ENCODE measurements at places on chromosomes 7 and 10.

GRCh38 chr10:120260456-120260855, 196.6 kb upstream of the PLPP4 start:
- DNase-seq = no peak

- no peak for DNase-seq
These were observed 17.2 kb upstream of the NME8 start for GRCh38 chr7:37831244-37831643.

DNA sequence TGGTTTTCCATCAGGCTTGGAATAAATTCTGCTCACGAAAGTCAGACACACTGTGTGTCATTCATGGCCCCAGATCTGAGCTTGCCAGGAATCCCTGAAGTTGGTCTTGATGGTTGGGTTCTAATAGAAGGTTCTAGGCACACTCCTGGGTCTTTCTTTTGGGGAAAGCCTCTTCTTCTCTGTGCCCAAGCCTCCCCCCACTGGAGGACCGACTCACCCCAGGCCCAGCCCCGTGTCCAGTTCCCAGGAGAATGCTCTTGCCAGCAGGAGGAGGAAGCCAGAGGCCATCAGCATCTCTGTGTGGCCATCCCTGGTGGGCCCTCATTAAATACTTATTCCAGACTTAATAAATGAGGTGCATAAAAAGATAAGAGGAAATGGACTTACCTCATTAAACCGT, 548.0 kb downstream of the TCERG1L start:
- DNase-seq = no peak

GRCh38 chr10:59698326-59698725, 11.3 kb downstream of the SLC16A9 start:
- DNase-seq = no peak

GRCh38 chr7:82859106-82859850, 303.4 kb downstream of the PCLO start:
- DNase-seq = no peak

- DNase-seq = no peak
These were observed 88.0 kb downstream of the MDFIC start for GRCh38 chr7:115009736-115010440.

DNA sequence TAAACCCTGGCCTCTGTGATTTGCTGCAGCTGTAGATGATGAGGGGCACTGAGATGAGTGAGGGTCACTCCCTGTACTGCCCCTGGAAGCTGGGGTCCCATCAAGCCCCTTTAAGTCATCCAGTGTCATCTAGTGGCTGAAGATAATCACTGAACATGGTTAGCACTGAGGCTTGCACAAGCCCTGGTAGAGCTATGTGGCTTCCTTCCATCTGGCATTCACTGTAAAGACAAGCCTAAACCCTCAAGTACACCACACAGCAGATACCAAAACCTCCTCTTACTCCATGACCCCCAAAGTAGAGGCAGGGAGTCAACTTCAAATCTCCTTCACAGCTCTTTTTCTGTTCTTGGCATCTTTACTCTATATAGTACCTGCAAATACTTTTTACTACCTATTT, 72.7 kb upstream of the MRLN start:
- no peak for DNase-seq

All from NCI-H1436 (cell line).